ENCODE measurements at places on chromosomes 1 and 21.

- no peak for DNase-seq
These were observed 59.3 kb upstream of the NEGR1 start for GRCh38 chr1:72341661-72342060.

DNA sequence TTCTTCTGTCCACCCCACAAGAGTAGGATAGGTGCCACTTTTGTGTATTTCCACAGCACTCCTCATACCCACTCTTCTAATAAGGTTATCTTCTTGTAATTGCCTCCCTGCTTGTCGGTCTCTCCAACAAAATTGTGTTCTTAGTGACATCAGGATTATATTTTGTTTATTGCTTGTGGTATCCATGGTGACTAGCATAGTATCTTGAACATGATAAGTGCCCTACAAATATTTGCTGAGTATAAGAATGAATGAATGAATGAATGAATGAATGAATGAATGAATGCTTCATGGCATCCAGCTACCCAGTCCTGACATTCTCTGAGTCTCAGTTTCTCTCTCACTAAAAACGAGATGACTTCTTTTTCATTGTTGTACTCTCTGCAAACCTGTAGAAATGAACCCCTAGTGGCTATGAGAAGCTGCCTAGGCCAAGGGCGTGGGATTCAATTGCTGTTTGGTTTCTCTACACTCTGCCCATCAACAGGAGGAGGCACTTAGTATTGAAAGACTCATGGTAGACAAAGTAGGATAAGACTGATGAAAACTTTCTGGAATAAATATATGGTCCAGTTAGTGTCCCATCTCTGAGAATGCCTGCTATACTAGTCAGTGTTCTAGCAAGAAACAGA lies 121.0 kb downstream of the TMEM53 start:
- no peak for DNase-seq

GRCh38 chr1:82818586-82818985 lies 1017.9 kb downstream of the ADGRL2 start:
- DNase-seq = no peak

- DNase-seq = no peak
These were observed 24.4 kb upstream of the TRIM33 start for GRCh38 chr1:114535401-114535800.

GRCh38 chr1:53573931-53574330 lies 114.7 kb downstream of the DMRTB1 start:
- DNase-seq = no peak

DNA sequence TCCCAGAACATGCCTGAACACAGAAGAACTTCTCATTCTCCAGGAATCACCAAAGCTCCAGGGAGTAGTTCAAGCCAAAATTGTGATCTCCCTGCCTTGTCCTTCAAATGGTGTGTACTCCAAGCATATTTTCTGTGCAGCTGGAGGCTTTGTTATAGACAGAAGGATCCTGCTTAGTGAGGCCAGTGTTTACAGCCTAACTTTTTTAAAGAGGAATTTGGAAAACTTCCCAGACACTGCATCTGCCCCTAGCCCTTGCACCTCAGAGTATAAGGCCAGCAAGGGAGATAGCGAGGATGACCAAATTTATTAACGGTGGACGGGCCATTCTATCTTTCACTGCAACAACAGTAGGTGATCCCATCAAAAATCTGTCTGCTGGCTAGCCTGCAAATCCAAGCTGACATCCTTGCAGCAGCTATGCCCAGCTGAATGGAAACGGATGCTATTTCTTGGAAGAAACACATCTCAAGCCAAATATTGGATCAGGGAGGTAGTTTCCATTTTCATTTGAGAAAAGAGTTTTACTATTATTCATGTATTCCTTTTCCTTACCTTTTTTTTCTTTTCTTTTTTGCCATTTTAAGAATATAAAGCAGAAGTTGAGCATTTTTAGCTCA lies 249.8 kb downstream of the USH2A start:
- peak; percentile 23 for DNase-seq

DNA sequence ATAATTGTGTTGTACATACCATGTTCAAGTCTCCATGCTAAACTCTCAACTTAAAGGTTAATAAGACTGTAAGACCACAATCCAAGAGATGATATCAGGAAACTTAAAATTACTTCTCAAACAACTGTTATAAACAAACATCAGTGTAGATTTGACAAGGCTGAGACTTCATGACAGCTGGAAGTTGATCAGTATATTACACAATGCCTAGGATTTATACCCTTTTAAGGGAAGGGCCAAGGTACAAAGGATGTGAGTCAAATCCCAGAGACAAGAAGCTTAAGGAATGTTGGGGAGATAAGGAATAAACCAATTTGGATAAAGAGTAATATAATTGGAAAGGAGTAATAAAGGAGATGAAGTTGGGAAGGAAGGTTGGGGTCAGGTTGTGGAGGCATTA lies 98.8 kb downstream of the LBR start:
- no peak for DNase-seq

GRCh38 chr1:18200918-18201317 lies 93.3 kb downstream of the IGSF21 start:
- DNase-seq = no peak

DNA sequence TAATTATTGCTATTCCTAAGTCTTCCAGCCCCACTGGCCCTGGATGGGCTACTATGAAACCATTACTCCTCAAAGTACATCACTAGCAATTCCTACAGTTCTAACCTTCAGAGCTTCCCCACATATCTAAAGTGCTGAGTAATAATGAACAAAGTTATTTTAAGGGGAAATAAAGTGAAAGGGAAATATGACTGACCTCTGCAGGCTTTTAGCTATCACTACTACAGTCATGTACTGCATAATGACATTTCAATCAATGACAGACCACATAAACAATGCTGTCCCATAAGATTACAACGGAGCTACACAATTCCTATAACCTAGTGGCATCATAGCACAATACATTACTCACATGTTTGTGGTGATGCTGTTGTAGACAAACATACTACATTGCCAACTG lies 32.5 kb upstream of the ASPM start:
- peak; percentile 67 for DNase-seq

GRCh38 chr1:65526049-65526556 lies 105.6 kb downstream of the LEPR start:
- no peak for DNase-seq

GRCh38 chr1:243471754-243472745 lies 216.2 kb downstream of the SDCCAG8 start:
- DNase-seq = no peak

- peak; percentile 63 for DNase-seq
These were observed 54.2 kb downstream of the NRIP1 start for GRCh38 chr21:15010645-15011044.

DNA sequence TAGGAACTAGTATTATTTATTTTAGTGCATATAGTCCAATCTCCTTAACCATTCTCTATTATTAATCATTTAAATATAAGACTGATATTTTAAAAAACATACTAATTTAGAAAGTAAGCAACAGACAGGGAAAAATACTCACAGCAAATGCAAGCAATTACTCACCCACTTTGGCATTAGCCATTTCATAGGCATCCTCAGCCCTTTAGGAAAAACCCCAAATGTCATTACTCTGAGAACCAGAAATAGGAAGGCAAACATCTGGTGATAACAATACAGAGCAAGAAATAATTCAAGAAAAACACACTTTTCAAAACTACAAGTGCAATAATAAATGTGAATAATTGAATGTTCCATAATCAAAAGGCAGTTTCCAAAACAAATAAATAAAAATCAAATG lies 545.1 kb downstream of the PLPP3 start:
- peak; percentile 56 for DNase-seq

- DNase-seq = no peak
These were observed 932 bp downstream of the RPF1 start for GRCh38 chr1:84479998-84480397.

- no peak for DNase-seq
These were observed 739 bp downstream of the ZNF593 start for GRCh38 chr1:26170472-26170821.

DNA sequence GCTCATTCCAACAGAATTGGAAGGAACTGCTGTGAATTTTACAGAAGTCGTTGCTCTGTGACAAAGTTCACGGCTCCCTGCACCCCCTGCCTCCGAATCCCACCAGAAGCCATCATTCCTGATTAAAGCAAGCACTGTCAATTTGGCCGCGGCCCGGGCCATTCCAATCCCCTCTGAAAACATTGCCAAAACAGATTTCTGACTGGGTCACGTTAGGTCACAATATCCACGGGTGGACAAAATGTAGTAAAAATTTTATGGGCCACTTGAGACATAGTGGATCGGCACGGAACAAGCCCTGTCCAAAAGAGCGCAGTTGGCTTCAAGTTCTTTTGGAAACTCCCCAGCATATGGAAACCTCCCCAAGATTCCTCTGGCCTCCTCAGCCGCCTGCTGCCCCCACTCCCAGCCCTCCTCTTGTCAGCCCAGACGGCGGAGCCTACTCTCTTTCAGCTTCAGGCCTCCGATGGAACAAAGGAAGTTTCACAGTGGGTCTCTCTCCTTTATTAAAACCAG lies 67.2 kb upstream of the IFNAR2 start:
- no peak for DNase-seq

GRCh38 chr1:112472142-112472541 lies 36.6 kb upstream of the WNT2B start:
- no peak for DNase-seq

DNA sequence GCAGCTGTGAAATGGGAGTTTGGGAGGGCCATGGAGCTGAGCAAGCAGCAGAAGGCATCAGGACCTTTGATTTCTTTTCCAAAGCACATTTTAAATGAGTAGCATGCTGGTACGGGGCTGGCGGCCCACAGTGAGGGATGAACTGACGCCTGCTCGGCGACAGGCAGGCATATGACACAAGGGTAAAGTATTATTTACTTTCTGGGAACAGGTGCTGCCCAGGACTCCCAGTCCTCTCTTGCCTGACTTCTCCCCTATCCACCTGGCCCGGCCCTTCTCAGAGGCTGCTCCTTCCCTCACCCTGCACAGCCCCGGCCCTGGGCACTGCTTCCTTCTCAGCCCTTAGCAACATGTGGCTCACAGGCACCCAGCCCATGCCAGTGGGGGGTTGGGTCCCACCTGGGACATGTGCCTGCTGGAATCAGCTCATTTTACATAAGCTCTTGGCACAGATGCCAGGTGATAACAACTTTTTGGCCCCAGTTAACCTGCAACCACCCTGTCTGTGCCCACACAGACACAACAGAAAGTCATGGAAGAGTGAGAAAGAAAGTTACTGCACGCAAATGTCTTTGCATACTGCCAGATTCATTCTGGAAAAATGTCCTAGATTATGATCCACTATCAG lies 112.3 kb upstream of the GADD45A start:
- no peak for DNase-seq

DNA sequence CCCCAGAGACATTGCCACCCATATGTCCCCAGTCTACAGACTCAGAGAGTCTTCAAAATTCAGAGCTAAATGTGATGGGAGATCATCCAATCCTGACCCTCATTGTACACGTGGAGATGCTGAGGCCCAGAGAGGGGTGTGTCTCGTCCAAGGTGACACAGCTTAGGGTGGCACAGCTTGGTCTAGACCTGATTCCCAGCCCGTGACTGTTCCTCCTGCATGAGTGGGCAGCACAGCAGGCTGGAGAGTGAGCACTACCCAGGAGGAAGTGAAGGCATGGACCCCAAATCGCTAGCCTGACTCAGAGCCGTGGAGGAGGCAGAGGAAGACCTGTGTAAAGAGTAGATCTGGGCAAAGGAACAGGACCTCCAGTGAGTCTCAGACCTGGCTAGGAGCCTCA lies 16.4 kb downstream of the S100A7 start:
- DNase-seq = no peak

GRCh38 chr1:1175221-1176062 lies 1.8 kb downstream of the TTLL10 start:
- DNase-seq = no peak
